ENCODE measurements at places on chromosomes 4 and X.

GRCh38 chr4:121881158-121881557, 10.9 kb upstream of the BBS7 start:
- DNase-seq, result no peak

DNA sequence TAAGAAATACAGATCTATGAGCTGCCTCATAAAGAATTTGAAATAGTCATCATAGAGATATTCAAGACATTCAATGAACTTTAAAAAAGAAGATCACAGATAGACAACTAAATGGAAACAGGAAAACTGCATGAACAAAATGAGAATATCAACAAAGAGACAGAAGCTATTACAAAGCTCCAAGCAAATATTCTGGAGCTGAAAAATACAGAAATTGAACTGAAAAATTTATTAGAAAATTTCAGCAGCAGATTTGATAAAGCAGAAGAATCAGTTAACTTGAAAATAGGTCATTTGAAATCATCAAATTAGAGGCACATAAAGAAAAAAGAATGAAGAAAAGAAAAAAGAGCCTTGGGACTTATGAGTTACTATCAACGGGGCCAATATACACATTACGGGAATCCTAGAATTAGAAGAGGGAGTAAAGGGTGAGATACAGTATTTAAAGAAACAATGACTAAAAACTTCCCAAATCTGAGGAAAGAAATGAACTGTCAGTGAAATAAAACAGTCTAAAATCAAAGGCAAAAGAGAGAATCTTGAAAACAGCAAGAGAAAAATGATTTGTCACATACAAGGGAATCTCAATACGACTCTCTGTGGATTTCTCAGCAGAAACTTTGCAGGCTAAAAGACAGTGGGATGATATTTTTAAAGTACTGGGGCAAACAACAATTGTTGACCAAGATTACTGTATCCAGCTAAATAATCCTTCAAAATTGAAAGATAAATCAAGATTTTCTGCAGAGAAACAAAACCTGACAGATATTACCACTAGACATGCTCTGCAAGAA, 641.6 kb downstream of the ANKRD50 start:
- DNase-seq, result peak; percentile 8

DNA sequence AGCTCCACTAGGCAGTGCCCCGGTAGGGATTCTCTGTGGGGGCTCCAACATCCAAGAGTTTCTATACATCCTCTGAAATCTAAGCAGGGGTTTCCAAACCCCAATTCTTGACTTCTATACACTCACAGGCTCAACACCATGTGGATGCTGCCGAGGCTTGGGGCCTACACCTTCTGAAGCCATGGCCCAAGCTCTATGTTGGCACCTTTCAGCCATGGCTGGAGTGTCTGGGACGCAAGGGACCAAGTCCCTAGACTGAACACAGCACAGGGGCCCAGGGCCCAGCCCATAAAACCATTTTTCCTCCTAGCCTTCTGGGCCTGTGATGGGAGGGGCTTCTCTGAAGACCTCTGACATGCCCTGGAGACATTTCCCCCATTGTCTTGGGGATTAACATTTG, 511.8 kb downstream of the TRAM1L1 start:
- DNase-seq, result no peak

DNA sequence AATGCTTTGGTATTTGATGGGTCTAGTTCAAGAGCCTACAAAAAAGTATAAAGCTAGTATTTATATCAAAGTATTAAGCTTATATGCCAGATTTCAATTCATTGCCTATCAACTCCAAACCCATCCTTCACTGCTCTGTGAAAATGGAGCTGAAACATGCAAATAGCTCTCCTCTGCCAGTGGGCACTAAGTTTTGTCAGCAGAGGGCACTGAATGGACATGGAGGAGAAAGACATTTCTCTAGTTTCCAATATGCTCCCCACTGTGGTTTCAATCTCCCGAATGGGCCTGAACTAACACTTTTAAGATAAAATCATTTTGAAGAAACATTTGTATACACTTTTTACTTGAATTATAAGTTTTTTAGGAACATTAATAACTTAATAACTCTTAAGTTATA, 12.4 kb downstream of the PPID start:
- DNase-seq, result peak; percentile 16

DNA sequence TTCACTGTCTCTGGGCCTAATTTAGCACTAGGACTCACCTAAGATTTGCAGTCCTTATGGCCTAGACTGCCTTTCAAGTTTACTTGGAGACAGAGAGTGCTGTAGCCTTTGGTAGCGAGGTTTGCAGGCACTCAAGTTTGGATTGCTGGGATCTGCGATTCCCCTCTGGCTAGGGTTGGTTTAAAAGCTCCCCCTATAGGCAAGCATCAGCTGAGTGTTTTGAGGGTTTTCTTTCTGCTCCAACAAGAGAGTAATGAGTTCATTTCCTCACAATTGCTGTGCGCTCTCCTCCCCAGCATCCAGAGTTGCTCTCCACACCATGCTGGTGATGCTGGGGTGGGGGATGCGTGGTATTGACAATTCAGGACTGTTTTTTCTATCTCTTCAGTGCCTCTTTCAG, 206.9 kb downstream of the GLUD2 start:
- DNase-seq, result no peak

GRCh38 chr4:164802301-164802901, 48.5 kb downstream of the SMIM31 start:
- no peak for DNase-seq

- no peak for DNase-seq
Measured at GRCh38 chrX:117607561-117607960, 509.0 kb downstream of the KLHL13 start.

GRCh38 chr4:47879458-47879857, 34.9 kb downstream of the NFXL1 start:
- DNase-seq, result no peak

DNA sequence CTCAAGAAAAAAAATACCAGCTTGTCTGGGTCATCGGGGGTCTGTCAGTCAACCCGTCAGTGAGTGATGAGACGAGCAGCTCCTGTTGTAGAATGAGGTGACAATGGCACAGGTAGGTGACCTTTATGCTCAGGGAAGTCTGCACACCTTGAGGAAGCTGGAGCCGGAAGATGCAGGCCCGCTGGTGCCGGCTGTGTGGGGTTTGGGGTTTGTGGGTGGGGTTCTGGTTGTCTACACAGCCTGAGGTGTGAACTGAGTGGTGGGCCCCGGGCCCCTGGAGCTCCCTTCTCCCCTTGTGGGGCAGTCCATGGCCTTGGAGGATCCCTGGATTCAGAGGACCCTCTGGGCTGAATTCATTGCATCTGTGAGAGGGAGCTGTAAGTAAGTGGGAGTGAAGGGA, 75.5 kb downstream of the SORCS2 start:
- DNase-seq, result no peak

DNA sequence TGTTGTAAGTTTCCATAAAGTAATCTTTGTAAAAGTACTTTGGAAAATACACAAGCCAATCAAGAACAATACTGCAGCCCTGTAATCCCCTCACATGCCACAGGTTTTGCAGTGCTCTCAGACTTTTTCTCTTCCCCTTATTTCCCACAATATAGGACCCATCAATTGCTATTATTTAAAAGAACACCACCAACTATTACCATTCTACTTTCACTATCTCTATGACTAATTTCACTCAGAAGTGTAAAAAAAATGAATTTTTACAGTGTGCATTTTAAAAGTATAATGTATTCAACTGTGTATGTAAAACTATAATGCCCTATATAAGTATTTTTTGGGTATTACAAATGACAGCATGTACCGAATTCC, 1.7 kb downstream of the ATP8A1 start:
- DNase-seq, result no peak

GRCh38 chrX:19178402-19178801, 56.1 kb upstream of the ADGRG2 start:
- DNase-seq, result no peak

- DNase-seq, result peak; percentile 64
Measured at GRCh38 chr4:37873386-37873785, 17.5 kb upstream of the TBC1D1 start.

DNA sequence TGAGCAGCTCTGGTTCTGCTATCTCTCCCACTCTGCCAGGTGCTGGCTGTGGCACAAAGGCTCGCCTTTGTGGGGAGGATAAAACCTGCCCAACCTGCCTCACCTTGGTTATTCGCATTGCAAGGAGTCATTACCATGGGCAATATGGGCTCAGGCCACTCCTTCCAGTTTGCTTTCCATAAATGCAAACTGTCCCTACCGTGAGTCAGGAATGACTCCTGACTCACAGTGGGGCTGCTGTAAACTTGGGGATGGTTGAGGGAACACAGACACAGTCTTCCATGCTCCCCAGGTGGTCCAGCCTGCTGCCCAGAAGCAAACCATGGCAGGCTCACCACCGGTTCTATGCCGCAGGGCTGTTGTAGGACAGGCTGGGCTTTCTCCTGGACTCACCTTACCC, 36.1 kb downstream of the COQ2 start:
- DNase-seq, result peak; percentile 58

DNA sequence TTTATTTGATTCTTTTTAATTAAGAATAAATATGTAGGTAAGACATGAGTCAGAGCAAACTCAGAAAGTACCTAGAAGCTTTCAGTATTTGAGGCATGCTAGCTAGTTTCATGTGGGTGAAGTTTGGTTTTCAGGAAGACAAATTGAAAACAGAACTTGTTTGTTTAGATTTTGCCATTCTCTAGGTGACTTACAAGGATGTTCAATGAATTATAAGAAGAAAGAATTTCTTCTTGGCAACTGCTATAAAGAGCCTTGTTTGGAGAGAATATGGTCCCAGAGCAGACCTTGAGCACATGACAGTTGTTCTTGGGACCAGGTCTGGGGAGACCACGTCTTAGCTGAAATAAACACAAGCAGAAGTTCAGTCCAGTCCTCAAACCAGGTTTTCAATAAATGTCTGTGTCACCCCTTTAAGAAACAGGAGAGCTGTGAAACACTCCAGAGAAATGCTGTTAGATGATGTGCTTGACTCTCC, 38.0 kb upstream of the IL21 start:
- no peak for DNase-seq

DNA sequence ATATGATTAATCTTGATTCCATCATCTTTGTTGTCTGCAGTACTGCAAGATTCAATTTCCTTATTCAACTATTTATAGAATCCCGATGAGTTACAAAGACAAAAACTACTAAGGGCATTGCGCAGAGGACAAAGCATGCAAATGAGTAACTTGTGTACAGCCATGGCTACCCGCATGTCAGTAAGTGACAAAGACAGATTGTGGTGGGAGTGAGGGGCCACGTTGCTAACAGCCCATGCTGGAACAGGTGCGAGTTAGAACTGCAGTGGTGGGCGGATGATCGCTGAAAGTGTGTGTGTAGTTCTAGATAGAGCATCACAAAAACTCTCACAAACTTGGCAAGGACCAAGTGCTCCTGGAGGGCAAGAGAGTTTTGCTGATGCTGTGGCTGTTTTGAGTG, 49.5 kb downstream of the ACOX3 start:
- DNase-seq, result no peak

DNA sequence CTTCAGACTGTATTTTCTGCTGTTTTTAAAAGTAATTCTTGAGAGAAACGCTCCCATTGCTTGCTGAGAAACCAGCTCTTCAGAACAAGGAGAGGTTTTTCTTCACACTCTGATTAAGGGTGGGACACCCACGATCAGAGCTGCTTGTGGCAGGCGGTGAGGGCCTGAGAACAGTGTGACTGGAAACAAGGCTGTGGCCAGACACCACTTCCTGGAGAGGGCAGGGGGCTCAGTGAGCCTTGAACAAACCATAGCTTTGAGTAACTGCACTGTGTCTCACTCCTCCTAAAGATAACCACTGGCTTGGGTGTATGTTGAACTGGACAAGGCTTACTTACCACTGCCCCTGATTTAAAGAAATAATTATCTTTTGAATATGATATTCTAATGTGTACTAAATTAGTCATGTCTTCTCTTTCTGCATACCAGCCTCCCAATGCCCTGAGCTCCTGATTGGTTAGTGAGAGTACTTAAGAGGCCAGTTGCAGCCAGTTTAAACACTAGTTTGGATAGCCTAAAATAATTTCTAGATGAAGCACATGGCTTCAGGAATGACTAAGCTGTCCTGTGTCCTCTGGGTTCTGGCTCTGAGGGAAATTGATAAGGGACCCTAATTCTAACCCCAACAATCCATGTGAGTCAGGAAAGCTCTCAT, 3.7 kb upstream of the GPR82 start:
- DNase-seq, result no peak

Measured in ELR (cell line).